Effector CD4-positive, alpha-beta T cell (primary cell): ENCODE measurements at places on chromosomes 1 and 21.
A peak's percentile ranks its signal among the peaks of the same experiment; 100 is the strongest.

DNA sequence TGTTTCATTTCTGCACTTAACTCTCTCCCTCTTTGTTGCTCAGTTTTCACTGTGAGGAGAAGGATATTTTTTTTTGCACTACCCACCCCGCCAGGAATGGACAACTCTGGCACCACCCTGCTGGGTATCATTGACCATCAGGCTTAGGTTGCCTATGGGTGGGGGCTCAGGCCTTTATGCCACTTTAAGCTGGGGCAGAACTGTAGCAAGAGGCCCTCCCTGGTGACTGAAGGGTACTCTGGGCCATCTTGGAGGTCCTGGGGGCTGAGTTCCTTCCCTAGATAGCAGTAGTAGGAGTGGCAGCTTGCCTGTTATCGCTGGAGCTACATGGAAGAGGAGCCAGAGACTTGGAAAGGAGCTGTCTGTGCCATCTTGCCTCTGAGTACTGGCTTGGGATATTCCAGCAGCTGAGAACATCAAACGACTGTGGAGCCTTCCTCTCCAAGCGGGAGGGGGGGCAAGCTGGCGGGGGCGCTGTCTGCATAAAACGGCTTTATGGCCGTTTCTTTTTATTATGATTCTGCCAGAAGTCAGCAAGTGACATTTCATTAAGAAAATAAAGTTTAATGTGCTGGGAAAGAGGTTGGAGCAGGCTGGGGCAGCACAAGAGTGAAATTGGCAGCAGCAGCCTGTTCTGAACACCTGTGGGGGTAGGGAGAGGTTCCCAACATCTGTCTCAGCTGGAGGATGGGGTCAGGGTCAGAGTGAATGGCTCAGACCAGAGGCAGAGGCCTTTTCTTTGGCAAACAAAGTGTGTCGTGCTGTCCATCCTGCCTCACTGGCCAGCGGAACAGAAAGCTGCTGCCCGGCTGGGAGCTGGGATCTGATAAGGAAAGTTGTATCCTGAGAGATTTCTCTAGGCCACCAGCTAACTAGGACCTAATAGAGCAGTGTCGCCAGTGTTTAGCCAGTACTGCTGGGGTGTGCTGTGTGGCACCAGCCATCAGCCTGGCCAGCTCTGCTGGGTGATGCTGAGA is 32.9 kb downstream of the TMEM53 start:
- no peak for DNase-seq

DNA sequence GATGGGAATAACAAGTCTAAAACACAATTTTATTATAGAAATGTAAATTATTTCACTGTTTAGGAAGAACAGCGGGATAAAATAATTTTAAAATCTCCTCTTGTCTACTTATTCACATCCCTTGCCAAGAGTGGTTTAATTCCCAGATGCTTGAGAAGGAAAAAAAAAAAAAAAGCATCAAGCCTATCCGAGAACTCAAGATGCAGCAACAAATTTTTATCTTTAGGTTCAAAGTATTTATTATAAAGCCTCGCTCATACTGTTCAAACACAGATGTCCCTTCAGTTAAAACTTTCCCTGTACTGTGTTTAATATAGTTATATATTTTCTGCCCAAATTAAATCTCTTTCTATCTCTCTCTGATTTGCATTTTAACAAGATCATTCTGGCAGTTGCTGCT is 1615.8 kb downstream of the PLA2G4A start:
- no peak for DNase-seq

GRCh38 chr1:58143972-58144697 is 402.4 kb downstream of the OMA1 start:
- DNase-seq = no peak

DNA sequence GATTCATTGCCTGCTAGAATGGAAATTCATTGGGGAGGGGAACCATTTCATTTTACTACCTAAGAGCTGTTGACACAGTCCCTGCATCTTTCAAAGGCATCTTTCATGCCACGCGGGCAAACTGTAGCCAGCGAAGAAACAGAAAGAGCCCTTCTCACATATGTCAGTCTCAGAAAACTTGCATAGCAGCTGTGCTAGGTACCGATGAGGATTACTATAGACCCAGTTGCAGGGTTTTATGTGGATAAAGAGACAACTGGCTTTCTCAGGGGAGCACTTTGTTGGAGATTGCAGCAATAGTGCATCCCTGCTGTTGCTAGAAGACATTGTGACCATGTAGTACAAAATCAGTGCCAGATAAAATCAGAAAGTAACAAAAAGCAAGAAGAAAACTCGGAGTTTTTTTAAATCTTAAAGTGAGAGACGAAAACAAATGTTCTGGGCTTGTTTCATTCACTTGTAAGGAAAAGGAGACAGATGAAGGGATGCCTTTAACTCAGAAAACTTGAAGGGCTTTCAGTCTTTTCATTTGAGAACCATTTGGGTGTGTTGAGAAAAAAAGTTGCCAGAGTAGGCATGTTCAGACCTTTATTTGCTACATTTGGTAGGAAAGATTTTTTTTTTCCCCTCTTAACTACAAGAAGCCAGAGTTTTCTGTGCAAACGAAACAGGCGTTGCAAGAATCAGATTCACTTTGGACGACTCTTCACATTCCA is 804.1 kb downstream of the USP25 start:
- DNase-seq = no peak

DNA sequence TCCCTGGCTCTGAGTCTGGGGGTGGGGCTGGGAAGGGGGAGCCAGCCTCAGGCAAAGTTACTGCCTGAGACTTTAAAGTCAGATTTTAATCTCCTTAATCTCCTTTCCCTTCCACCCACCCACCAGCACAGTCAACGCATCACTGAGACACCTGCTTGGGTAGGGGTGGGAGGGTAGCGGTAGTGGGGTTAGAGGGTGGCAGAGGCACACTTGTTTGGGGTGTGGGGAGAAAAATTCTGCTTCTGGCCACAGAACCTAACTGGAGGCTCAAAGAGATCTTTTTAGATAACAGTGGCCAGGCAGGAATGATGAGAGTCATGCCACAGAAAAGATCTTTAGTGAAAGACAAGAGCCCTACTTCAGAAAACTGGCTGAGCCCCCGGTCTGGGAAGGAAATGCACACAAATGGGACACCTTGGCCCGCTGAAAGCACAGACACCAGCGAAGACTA is 44.1 kb downstream of the CD247 start:
- peak; percentile 52 for DNase-seq

- DNase-seq = no peak
Measured at GRCh38 chr21:18705971-18706370, 302.4 kb upstream of the TMPRSS15 start.

- no peak for DNase-seq
Measured at GRCh38 chr1:116806671-116807070, 52.4 kb downstream of the CD2 start.

GRCh38 chr1:44785029-44785380 is 3.0 kb downstream of the BEST4 start:
- no peak for DNase-seq

DNA sequence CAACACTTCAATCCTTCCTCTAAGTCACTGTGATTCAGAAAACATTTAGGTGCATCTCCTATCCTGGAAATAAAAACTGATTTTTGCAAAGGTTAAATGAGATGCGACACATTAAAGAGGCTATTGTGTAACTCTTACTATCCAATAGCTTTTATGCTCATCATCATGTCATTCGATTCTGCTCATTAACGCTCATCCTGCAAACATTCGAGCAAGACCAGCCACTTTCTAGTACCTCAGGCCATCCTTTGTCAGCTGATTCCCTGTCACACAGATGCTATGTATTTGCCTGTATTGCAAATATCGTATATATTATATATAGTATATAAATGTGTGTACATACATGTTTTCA is 131.6 kb downstream of the TLR5 start:
- no peak for DNase-seq

DNA sequence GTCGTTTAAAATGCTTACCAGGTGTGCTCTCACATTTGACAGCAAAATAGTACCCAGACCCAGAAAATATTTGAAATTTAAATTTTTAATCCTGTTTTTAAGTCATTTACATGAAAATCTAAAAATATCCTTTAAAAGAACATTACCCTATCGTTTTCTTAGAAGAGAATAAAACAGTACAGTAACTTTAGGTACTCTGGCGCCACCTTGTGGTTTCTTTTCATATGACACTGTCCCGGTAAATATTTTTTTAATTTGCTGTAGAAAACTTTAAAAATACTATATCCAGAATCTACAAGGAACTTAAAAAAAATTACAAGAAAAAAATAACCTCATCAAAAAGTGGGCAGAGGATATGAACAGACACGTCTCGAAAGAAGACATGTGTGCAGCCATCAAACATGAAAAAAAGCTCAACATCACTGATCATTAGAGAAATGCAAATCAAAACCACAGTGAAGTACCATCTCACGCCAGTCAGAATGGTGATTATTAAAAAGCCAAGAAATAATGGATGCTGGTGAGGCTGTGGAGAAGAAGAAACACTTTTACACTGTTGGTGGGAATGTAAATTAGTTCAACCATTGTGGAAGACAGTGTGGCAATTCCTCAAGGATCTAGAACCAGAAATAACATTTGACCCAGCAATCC is 129.2 kb downstream of the RGS21 start:
- DNase-seq = peak; percentile 50

GRCh38 chr1:234047123-234047522 is 142.6 kb downstream of the SLC35F3 start:
- no peak for DNase-seq

DNA sequence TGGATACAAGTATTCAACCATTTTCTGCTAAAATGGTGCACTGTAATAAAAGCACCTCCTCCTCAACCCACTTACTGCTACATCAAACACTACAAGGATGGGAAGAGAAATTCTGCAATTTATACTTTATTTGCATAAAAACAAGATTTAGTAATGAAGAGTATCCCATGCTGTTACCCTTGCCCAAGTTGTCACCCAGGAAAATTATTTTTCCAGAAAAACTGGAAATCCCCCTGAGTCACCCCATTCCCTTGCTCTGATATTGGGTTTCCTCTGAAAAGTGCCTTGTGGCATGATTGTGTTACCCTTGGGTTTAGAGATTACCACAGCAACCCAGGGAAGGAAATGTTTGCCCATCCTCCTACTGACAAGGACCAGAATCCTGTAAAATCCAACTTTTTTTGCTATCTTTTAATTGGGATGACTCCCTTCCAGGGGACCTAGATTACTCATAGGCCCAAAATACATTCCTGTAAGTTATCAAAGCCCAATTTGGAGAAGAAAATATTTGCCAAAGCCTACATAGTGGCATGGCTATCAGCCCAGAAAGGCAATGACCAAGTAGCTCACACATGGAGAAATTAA is 16.5 kb upstream of the ZC3H11B start:
- DNase-seq = no peak

DNA sequence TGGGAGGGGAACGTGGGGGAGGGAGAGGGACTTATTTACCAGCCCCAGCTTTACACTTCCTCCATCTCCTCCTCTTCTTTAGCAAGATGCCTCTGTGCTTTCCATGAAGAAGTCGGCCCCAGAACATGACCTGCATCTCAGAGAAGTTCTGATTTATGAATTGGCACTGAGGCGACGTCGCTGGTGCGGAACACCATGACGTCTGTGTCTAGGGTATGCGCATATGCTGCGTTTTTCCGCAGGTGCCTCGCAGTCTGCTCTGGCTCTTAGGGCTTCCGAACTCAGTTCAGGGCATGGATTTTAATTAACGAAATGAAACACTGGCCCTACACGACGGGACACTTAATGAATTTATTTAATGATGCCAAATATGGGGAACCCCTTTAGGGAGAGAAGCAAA is 510.3 kb downstream of the SMYD3 start:
- DNase-seq = no peak

- DNase-seq = no peak
Measured at GRCh38 chr1:226417350-226417749, 9.5 kb upstream of the PARP1 start.

GRCh38 chr1:160061369-160062229 is 8.4 kb downstream of the KCNJ10 start:
- DNase-seq = no peak

GRCh38 chr21:35342440-35342839 is 293.3 kb upstream of the RUNX1 start:
- no peak for DNase-seq

- no peak for DNase-seq
Measured at GRCh38 chr1:15579683-15580047, 5.2 kb downstream of the AGMAT start.

DNA sequence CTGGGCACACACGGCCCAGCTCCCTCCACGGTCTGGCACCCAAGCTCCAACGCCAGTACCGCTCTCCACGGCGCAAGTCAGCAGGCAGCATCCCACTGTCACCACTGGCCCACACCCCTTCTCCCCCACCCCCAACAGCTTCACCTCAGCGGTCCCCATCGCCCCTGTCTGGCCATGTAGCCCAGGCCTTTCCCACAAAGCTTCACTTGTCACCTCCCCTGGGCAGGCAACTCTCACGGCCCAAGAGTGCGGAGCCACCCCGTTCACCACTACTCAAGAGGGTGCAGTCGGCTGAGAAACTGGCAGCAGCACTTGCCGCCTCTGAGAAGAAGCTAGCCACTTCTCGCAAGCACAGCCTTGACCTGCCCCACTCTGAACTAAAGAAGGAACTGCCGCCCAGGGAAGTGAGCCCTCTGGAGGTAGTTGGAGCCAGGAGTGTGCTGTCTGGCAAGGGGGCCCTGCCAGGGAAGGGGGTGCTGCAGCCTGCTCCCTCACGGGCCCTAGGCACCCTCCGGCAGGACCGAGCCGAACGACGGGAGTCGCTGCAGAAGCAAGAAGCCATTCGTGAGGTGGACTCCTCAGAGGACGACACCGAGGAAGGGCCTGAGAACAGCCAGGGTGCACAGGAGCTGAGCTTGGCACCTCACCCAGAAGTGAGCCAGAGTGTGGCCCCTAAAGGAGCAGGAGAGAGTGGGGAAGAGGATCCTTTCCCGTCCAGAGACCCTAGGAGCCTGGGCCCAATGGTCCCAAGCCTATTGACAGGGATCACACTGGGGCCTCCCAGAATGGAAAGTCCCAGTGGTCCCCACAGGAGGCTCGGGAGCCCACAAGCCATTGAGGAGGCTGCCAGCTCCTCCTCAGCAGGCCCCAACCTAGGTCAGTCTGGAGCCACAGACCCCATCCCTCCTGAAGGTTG is 97.6 kb downstream of the PIK3R3 start:
- DNase-seq = no peak

DNA sequence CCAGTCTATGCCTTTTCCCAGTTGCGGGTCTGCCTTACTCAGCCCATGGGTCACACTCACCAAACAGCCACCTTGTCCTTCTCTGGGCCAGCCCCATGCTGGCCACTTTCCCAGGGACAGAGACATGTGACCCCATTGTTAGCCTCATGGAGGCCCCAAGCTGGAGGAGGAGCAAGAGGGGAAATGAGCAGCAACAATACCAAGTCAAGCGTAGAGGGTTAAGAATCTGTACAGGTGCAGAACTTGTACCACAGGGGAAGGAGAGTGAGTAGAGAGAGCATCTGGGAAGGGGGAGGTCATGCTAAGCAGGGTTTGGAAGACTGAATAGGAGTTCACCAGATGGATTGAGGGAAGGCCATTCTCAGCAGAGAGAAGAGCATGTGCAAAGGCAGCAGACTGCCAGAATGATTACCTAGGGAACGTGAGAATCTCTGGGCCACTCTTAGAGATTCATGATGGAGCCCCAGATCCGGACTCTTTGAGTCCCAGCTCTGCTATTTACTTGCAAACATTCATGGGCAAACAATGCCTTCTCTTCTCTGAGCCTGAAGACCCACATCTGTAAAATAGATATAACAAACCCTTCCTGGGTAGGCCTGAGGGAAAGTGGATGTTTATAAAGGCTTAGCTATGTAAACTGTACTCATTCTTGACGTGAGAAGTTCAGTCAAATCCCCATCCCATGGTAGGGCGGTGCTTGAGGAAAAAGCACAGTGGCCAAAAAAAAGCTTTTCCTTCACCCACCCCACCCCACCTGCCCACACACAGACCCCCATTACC is 2.8 kb upstream of the SLC2A1 start:
- no peak for DNase-seq
